ENCODE measurements at places on chromosomes 7 and 10.

DNA sequence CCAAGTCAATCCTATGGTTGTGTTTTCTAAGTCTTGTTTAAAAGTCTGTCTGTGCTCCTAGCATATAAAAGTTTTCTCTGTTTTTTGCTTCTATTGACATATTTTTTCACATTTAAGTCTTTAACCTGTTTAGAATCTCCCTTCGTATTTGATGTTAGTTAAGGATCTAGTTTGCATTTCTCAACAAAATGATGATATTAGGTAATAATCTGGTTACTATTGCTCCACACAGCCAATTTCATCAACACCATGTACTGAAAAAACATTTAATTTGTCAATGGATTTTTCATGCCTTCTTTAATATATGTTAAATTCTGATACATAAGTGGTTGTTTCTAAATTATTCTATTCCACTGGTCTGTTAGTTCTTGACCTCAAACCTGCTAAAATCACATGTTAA, 17.5 kb upstream of the TSGA13 start:
- DNase-seq: no peak

GRCh38 chr7:107234436-107234835, 65.6 kb downstream of the HBP1 start:
- DNase-seq: no peak

GRCh38 chr7:157601530-157601929, 264.7 kb downstream of the DNAJB6 start:
- DNase-seq: no peak

- no peak for DNase-seq
Measured at GRCh38 chr10:63281967-63282366, 148.8 kb downstream of the NRBF2 start.

- no peak for DNase-seq
Measured at GRCh38 chr7:16098585-16099179, 322.7 kb downstream of the CRPPA start.

DNA sequence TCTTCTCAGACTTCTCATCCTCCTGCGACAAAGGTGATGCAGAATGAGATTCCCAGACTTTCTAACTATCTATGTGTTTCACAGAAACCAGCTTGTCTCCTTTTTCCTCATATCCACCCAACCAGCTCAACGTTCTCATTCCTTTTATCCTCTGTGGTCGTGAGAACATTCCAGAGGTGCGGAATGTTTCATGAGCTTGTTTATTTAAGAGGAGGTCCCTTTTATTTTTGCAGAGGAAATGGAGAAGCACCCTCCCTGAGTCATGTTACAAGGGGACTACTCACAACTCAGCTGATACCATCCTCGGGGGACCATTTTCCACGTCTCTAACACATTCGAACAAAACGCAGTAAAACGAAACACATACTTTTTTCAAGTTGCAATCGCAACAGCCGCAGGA, 93.2 kb downstream of the ZRANB1 start:
- DNase-seq: no peak

DNA sequence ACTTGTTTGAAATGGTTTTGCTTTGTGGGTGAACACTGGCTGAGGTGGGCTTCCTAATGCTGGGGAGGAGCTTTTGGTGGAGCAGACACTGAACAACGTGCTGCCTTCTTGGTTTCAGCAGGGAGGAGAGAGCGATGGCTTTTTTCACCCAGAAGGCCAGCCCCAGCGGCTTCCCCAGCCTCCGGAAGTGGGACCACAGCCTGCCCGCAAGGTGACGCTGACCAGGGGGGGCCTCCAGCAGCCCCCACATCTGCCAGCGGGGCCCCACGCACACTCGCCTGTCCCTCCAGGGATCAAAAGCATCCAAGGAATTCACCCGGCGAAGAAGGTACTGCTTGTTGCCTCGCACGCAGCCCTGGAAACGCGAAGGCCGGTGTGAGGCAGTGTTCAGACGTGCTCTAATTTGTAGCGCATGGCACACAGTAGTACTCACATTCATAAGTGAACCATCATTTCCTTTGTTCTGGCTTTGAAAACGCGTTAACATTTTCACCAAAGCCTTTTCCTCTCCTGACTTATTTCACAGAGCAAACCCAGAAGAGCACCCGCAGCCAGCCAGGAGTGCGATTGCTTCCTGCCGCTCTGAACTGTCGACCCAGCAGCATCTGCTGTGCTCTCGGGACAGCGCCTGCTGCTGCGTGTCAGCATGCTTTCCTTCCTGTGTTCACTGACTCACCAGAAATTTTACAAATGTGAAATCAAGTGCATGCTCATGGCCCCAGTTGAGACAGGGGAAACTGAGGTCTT, 48.4 kb downstream of the SHH start:
- DNase-seq: no peak

- no peak for DNase-seq
Measured at GRCh38 chr7:100640517-100641440, 573 bp downstream of the TFR2 start.

GRCh38 chr7:157432957-157433576, 96.3 kb downstream of the DNAJB6 start:
- DNase-seq: no peak

DNA sequence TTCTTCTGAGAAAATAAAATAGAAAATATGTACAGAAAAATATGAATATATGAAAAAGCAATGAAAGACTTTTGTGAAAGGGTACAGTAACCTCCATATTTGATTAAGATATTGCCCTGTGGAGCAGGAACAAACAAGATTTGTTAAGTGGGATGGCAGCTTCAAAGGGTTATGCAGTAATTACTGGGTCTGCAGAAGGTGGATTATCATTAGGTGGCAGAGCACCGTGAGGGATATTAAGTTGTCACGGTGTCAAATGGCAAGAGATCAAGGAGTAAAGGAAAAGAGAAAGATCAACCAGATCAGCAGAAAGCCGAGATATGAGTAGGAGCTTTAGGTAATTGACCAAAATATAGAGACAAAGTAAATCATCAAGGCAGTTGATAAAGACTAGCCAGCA, 44.1 kb downstream of the DGKB start:
- DNase-seq: no peak

GRCh38 chr7:27586825-27587224, 75.9 kb downstream of the HIBADH start:
- DNase-seq: no peak

GRCh38 chr7:98795741-98796493, 73.9 kb downstream of the TMEM130 start:
- DNase-seq: no peak

GRCh38 chr10:35035606-35036005, 54.5 kb downstream of the CUL2 start:
- no peak for DNase-seq

DNA sequence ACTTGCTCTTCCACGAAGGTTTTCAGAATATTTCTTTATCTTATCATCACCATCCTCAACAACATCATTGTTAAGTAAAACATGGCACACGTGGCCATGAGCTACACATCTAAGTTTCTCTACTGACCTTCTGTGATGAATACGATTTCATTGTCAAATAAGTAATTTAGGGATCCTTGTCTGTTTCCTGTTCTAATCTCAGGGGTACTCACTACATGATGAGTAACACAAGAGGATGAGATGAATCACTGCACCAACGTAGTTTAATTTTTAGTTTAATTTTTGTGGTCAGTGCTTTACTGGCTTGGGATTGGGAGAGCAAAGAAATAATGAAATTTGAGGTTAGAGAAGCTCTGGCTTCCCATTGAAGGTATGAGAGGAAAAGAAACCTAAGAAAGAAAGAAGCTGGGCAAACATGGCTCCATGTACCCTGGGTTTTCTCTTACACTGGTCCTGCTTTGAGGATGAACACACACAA, 461.9 kb upstream of the KLF6 start:
- DNase-seq: no peak

- no peak for DNase-seq
Measured at GRCh38 chr7:135678612-135679575, 16.6 kb downstream of the STMP1 start.

DNA sequence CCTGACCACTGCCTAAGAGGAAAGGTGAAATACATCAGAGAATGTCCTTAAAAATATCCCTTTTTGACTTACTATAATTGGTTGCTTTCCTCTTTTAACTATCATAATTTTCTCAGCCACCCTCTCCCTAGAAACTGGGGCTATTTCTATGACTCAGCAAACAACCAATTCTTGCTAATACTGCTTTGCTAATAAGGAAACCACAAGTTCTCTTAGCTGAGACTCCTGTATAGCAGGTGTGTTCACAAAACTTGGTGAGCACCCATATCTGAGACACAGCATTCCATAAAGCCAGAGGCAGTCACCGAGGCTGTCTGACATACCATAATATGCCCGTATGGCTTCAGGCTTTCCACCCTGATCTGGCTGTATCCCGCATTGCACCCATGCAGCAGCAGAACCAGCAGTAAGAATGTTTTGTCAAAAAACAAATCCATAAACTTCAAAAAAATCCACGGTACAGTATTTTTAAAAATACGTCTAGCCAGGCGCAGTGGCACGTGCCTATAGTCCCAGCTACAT, 191.7 kb upstream of the C7orf33 start:
- no peak for DNase-seq

GRCh38 chr10:107415446-107415845, 250.9 kb upstream of the SORCS1 start:
- DNase-seq: no peak

- DNase-seq: no peak
Measured at GRCh38 chr7:117805241-117805640, 68.0 kb downstream of the CTTNBP2 start.

DNA sequence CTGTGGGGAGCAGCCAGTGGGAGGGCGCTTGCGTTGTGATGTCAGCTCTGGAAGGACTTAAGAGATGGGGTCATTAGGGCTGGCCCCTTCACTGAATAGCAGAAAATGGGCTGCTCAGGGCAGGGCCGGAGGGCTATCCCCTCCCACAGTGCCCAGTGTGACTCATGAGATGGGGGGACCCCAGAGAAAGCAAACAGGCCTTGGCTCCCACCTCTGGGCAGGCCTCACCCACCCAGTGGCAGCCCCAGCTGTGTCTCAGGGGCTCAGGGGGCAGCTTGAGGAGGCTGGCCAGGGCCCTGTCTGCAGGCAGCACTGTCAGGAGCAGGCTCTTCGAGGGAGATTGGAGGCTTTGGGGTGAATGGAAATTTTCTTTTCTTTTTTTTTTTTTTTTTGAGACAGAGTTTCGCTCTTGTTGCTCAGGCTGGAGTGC, 168.3 kb downstream of the SLIT1 start:
- DNase-seq: no peak

GRCh38 chr7:15378494-15379145, 183.2 kb downstream of the AGMO start:
- no peak for DNase-seq

DNA sequence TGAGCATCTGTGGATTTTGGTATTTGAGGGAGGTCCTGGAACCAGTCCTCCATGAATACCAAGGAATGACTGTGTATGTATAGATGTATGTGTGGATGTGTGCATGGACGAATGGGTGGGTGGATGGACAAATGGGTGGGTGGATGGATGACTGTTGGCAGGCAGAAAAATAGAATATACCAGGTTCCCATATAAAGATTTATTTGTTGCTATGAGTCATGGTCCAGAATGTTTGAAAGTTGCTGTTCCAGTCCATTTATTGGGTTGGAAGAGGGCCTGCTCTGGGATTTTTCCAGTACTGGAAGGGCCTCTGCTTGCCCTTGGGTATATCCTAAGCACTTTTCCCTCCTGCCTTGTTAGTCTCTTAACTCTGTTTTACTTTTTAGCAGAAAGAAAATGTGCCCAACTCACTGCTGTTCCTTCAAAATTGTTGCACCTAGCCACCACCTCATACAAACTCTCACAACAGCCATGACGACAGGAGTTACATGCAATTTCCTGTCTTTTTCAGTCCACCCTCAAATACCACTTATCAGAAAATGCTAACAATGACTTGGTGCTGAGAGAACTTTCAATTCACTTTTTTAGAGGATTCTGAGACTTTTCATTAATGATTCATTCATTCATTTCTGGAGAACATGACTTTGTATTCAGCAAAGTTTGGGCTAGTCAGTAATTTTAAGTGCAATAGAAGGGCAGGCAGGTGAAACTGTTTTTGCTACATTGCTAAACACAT, 108.1 kb downstream of the EEPD1 start:
- DNase-seq: no peak

DNA sequence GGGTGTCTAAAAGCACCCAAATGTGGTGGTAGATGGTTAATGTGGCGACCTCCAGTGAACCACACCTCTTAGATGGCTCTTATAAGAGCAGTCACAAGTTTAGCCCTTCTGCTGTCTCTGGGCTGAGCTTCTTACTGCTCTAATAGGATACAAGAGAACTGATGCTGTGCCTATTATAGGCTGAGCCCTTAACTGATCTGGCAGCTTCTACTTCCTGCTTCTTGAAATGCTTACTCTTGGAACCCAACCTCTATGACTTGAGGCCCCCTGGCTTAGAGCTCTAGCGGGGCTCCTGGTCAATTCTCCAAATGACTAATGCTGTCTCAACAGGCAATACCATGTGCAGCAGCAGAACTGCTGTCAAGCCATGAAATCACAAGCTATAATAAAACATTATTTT, 35.0 kb upstream of the LSM8 start:
- DNase-seq: no peak

DNA sequence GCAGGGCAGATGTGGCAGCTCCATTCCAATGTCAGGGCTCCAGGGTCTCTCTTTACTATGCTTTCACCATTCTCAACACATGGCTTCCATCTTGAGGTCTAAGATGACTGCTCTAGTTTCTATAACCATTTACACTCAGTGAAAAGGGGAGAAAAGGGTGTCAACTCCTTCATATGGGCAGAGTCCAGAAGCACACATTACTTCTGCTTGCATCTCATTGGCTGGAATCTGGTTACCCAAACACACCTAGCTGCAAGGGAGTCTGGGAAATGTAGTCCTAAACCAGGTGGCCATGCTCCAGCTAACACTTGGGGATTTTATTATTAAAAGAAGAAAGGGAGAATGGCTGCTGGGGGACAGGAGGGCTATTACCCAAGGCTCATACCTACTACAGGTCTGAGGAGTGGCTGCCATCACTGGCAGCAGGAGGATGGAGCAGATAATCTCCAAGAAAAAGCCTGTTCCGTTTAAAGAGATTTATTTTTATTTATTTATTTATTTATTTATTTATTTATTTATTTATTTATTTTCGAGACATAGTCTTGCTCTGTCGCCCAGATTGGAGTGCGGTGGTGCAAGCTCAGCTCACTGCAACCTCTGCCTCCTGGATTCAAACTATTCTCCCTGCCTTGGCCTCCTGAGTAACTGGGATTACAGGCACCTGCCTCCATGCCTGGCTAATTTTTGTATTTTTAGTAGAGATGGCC, 29.1 kb upstream of the LBX1 start:
- no peak for DNase-seq

- no peak for DNase-seq
Measured at GRCh38 chr10:104144931-104145330, 23.0 kb downstream of the SFR1 start.

GRCh38 chr10:2038036-2038435, 300.7 kb upstream of the ADARB2 start:
- no peak for DNase-seq

- DNase-seq: no peak
Measured at GRCh38 chr10:31647861-31648260, 280.8 kb downstream of the ARHGAP12 start.

DNA sequence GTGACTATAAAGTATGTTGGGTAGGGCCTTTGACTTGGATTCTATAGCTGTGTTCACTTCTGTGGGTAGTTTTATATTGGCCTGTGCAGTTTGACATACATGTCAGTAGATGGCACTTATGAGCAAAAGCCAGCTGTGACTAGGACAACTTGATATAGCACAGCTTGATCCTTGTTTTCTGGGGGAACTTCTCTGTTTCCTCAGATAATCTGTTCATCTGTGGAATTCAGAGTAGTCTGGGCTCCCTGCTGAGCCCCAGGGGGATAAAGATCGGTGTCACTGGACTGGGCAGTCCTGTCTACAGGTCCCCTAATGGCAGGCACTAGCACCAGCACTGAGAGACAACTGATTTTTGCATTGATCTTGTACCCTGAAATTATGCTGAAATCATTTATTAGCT, 25.4 kb downstream of the CYP2C9 start:
- DNase-seq: no peak
